ENCODE measurements at places on chromosomes 11 and 22.

- DNase-seq, result peak; percentile 94
These were observed 7.5 kb downstream of the HSPA8 start for GRCh38 chr11:123054301-123055065.

- no peak for DNase-seq
These were observed 21.2 kb downstream of the USP47 start for GRCh38 chr11:11862999-11863398.

GRCh38 chr11:19946681-19947080 lies 213.6 kb downstream of the DBX1 start:
- DNase-seq, result no peak

DNA sequence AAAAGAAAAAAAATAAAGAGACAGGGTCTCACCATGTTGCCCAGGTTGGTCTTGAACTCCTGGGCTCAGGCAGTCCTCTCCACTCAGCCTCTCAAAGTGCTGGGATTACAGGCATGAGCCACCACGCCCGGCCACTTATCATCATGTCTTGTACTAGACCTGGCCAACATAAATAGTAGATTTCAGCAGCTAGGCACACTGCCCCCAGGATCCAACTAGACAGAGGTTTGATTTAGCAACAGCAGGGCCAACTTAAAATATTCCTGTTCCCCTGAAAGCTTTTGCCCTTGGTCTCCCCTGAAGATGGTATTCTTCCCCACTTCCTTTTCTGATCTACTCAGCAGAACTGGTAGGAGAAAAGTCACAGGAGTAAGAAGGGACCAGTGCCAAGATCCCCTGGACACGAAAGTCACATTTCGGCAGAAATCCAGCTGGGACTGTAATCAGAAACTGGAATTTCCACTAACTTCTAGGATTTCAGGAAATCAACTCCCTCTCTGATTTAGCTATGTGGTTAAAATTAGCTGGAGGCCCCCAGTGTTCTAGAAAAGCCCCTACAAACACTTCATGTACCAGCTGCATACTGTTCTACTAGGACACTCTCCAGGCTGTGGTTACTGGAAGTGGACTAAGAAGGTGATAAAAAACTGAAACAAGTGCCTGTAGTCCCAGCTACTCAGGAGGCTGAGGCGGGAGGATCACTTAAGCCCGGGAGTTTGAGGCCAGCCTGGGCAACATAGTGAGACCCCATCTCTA lies 8.9 kb upstream of the PPP2R1B start:
- no peak for DNase-seq

- no peak for DNase-seq
These were observed 38.9 kb downstream of the LIMK2 start for GRCh38 chr22:31250740-31251600.

GRCh38 chr22:24937114-24937513 lies 9.4 kb downstream of the LHFPL7 start:
- no peak for DNase-seq

DNA sequence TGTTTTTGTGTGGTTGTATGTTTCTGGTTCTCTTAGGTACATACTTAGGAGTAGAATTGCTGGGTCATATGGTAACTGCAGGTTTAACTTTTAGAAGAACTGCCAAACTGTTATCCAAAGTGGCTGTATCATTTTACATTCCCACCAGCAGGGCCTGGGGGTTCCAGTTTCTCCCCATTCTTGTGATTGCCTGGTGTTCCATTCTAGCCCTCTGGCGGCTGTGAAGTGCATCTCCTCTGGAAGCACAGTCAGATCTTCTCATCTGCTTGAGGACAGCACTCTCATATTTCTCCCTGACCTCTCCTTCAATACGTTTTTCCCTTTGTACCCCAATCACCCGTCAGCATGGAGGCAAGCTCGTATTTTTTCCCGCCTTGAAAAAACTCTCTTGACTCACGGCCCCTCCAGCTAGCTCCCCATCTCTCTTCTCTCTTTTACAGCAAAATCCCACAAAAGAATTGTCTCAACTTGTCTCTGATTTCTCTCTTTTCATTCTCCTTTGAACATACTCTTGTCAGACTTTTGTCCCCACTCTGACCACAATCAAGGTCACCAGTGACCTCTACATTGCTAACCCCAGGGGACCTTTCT lies 56.8 kb upstream of the THY1 start:
- DNase-seq, result no peak

DNA sequence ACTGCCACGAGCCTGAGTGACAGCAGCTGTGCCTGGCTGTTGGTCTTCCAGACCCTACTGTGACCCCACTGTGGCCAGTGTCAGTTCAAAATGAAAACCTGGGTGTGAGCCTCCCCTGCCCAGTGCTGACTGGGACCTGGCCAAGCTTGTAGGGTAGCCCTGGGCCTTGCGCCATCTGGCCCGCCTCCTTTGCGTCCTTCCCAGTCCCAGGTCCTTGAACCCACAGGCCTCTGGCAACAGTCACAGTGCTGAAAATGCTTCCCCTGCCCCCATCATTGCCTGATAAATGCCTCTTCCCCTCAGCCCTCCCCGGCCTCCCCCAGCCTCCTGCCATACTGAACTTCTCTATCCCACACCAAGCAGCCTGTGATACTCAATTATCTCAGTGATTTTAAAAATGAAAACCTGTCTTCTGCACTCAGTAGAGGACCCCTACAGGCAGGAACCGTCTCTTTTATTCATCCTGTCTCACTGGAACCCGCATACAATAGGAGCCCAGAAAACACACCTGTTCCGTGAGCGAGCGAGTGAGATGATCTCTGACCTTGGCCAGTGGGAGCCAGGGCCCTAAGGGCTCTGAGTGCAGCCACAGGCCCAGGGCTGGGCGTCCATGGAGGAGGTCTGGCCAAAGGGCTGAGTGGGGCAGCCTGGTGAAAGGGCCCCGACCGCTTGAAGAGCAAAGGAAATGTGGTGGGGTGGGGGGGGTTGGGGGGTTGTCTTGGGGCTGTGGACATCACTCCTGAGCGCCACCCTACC lies 49.7 kb upstream of the TTLL12 start:
- DNase-seq, result no peak

- DNase-seq, result no peak
These were observed 34.3 kb downstream of the TSPAN18 start for GRCh38 chr11:44760917-44761550.

DNA sequence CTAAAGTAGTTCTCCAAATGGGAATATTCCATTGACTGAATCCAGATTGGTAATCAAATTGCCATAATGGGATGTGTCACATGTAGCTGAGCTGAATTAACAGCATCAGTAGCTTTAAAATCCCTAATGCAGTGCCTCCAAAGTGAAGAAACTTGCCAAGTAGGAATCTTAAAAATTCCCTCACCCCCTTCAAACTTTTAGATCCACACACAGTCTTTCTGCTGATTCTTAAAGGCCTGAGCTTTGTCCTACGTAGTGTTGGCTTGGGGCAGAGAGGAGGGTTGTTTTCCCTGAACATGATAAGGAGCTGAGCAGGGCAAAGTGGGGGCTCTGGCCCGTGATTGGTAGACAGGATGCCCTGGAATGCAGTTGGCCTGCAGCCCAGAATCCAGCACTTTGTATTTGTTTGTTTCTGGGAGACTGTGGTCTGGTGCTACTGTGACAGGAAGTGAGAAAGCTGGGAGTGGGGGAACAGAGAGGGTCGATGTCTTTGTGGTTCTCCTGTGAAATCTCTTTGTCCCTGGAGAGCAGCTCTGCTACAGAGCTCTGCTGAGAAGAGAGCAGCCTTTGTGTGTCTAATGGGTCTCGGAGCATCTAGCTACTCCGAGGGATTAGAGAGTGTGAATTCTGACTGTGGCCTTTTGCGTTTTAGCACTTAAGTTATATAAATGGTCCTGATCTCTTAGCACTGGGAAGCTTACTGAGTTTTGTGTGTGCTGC lies 16.9 kb downstream of the CTNND1 start:
- peak; percentile 29 for DNase-seq

- DNase-seq, result no peak
These were observed 127.1 kb downstream of the SPATA19 start for GRCh38 chr11:133718238-133718637.

- DNase-seq, result no peak
These were observed 1.4 kb downstream of the SLC25A22 start for GRCh38 chr11:796565-797295.

DNA sequence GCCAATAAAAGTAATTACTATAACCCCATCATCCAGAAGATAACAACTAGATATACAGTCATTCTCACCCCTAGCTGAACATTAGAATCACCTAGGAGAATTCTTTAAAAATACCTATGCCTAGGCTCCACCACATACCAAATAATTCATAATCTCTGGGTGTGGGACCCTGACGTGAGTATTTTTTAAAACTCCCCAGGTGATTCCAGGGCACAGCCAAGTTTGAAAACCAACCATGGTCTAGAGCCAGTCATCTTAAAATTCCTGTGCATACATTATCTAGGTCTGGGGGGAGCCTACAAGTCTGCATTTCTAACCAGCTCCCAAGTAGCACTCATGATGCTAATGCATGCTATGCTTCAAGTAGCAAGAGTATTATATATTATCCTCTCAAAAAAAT lies 281.0 kb upstream of the MTNR1B start:
- DNase-seq, result no peak

GRCh38 chr11:33895752-33896137 lies 3.9 kb upstream of the LMO2 start:
- DNase-seq, result peak; percentile 75

DNA sequence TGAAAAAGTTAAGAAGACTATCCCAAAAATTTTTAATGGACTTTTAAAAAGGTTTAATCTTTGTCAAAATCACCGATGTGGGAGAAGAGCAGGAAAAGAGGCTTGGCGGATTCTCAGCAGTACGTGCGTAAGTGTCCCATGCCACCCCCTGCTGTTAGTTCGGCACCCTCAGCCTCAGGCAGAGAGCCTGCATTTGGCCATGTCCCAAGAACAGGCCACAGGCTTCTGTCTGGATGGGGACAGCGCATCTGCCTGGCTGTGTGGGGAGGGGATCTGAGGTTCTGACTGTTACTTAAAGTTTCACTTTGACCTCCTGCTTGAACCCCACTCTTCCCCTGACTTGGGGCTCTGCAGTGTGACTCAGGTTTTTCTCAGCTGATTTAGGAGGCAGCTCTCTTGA lies 35.3 kb downstream of the EXT2 start:
- no peak for DNase-seq

GRCh38 chr11:15091625-15092024 lies 18.2 kb downstream of the CALCB start:
- DNase-seq, result no peak

DNA sequence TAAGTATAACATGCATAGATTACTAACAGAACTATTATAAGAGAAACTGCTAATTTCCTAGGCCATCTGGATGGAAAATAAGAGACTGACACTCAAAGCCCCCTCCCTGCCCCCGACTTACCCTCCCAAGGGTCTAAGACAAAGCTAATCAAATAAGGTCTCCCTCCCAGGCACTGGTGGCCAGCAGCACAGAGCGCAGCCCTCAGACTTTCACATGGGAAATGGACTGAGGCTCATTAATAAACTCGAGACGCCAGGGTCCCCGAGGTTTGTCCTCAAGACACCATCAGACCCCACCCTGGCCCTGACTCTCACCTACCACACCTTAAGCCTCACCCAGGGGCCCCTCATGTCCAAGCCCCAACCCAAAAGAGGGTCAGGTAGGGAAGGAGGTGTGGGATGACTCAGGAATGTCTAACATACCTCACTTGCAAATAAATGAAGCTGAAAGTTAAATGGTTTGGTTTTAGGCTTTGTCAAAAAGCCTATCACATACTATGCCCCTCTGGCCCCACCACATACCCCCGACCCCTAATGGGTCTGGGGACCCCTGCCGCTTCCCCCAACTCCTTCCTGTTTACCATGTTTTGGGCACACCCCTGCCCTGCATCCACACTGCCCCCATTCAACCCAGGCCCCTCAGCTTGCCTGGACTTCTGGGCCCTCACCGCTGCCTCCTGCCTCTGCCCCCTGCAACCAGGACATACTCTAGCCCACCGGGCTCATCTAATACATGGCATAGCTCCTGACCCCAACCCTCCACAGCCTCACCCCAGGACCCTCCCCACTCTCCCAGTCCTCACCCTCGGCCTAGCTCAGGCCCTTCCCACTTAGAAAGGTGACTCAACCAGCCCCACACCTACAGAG lies 11.4 kb downstream of the ARAP1 start:
- no peak for DNase-seq

GRCh38 chr11:57349491-57350274 lies 11.5 kb downstream of the P2RX3 start:
- DNase-seq, result no peak

DNA sequence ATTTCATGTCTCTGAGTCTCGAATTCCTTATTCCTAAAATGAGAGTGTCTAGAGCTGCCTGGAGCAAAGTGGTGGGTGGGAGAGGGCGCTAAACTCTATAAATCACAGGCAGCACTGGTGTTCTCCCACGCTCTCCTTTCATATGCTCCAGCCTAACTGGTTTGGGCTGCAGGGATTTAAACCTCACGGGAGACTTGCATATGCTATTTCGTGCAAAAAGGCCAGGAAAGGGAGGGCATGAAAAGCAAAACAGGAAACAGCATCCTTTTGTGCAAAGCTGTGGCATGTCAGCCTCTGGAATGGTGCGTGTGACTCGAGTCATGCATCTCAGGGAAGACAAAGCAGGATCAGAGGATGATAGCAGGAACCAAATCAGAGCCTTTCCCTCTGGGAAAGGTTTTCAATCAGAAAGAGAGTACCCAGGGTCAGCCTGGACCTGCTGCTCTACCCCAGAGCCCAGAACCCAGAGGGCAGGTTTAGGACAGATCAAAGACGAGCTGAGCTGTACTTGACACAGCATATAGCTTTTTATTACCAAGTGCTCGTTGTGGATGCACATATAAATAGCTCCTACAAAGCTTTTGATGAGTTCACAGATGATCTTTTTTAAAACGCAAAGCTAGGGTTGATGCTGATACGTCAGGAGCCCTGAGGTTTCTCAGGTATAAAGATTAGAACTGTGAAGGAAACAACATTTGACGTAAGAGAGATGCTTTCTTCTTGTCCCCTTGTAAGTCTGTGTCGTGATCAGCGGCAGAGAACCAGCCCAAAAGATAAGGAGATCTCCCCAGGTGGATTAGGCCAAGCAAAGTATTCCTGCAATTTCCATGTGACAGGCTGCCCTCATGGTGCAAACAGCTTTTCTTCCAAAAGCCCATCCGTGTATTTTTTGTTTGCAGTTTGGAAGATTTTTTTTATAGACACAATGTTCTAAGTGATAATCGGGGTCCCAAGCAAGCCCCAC lies 46.2 kb upstream of the YWHAH start:
- no peak for DNase-seq

DNA sequence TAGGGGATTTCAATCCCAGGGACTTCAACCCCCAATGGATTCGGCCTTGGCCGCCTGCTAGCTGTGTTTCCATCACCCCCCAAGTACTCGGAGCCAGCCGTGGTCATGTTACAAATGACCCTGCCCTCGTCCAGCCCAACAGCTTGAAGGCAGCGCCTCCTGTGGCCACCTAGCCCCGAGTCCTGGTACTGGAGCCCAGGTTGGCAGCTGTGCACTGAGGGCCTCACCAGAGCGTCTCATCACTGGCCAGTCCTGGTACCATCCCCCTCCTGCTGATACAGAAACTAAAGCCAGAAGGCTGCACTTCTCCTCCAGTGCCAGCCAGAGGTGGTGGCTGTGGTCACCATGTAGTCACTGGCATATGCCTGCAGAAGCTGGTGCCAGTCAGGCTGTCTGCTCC lies 44.9 kb upstream of the FADD start:
- DNase-seq, result no peak

DNA sequence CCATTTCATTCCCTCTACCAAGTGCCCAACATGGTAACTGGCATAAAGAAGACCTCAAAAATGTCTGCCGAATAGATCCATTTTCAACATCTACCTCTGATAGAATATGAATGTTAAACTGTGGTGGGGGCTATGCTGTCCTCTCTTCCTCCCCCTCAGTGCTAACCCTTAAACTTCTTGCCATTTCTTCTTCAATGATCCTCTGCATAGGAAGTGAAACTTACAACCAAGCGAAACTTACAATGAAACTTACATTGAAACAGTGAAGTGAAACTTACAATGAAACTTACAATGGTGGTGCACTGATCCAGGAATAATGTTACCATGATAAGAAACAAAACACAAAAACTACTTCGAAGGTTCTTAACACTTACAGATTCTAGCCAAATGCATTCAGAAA lies 4.7 kb downstream of the RTCB start:
- no peak for DNase-seq

Measured in NCI-H1105 (cell line).